NCI-H524 treated with DMSO at 0.1 percent for 48 hours (cell line): ENCODE measurements at places on chromosomes 5 and 9.

GRCh38 chr9:3526997-3527940, 1.5 kb upstream of the RFX3 start:
- peak; percentile 21 for DNase-seq

GRCh38 chr5:116137544-116138378, 52.9 kb downstream of the COMMD10 start:
- DNase-seq = peak; percentile 25

- DNase-seq = no peak
Measured at GRCh38 chr9:137082925-137083290, 3.9 kb upstream of the MAN1B1 start.

GRCh38 chr5:93573354-93574351, 7.4 kb downstream of the NR2F1-AS1 start:
- DNase-seq = peak; percentile 38

DNA sequence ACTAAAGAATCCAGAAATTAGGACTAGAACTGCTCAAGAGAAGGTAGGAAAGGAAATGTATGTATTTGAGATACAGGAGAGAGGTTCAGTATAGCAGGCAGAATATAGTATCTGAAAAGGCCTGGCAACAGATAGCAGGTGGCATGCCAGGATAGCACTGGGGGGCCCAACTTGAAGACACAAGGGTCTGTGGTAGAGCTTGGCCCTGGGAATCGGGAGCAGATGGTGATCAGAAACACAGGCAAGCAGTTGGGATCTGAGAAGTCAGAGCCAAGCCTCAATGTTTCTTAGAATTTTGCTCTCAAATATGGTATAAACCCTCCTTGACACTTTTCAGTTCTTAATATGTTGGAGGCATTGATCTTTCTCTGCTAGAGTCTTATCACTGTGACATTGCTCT, 499.8 kb upstream of the CD180 start:
- no peak for DNase-seq

GRCh38 chr5:172079876-172080275, 73.4 kb upstream of the FBXW11 start:
- DNase-seq = no peak

- no peak for DNase-seq
Measured at GRCh38 chr5:175717837-175718236, 60.0 kb downstream of the HRH2 start.

DNA sequence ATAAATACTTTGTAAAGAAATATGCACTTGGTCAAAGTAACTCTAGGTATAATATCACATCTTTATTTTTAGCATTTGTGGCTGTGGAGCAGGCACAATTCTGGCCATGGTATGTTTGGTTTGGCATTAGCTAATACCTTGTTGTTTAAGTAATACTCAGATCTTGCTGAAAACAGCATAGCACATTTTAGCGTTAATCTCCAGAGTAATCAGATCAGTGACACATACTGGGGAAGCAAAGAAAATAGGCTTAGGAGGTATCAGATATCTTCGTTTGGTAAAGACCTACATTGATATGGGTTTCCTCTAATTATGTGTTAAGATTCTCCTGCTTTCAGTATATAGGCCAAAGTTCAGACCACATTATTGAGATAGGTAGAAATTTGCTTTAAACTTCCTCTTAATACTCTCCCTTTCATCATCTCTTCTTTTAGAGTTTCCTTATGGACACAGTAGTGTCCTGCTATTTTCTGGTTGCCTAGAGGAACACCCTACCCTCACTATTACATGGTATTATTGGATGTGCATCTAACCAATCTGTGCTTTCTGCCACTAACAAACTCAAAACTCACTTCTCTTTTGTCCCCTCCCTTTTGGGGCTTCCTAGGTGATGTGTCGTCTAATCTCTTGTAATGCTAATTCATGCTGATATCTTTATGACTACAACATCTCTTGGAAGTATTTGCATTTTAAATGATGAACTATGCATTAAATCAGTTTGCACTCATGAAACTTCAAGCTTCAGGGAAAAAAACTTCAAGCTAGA, 437.3 kb upstream of the ADAMTSL1 start:
- DNase-seq = no peak

GRCh38 chr5:94180761-94181160, 437.6 kb downstream of the KIAA0825 start:
- no peak for DNase-seq

DNA sequence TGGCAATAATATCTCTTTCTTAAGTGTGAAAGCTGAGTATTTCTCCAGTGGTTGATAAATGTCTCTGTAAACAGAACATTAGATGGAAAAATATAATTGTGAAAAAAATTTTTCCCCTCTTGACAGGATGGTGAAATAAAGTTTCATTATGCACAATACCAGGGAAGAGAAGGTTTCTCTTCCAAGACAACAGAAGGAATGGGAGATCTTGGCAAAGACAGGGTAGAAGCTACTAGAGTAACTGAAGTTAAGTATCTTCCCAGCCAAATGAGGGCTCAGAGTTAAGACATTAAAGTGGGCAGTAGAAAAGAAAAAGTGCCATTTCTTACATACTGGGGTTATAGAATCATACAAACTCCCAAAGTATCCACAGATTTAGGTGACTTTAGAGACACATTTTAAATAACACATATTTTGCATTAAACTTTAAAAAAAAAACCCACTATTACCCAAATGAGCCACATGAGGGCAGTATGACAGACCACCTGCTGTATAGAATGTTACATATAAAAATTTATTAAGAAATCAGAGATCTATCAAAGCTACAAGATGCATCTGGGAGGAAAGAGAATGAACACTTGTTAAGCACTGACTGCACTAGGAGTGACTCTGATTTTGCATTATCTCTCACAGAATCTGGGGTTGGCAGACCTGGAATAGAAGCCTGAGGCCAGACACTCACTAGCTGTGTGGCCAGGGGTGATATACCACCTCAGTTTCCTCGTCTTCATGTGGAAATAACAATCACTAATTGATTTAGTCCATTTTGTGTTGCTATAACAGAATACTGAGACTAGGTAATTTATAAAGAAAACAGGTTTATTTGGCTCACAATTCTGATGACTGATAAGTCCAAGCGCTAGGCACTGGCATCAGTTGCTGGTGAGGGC, 98.5 kb downstream of the ARSB start:
- DNase-seq = no peak

DNA sequence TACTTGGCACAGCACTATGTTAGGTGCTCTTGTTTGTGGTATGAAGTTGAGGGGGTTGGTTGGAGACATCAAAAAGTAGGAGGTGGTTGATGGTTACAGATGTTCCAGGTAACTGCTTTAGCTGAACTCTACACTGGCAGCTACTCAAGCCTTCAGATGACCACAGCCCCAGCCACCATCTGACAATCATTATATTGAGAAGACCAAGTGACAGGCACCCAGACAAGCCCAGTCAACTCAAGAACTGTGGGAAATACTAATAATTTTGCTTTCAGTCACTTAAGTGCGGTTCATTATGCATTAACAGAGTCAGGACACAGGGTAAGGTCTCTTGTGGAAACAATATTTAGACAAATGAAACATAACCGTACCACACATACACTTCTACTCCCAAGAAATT, 38.9 kb upstream of the SLIT3 start:
- DNase-seq = no peak

GRCh38 chr5:53030893-53031292, 41.7 kb downstream of the ITGA2 start:
- DNase-seq = no peak

- DNase-seq = peak; percentile 54
Measured at GRCh38 chr5:120465436-120465961, 1.4 kb downstream of the PRR16 start.

DNA sequence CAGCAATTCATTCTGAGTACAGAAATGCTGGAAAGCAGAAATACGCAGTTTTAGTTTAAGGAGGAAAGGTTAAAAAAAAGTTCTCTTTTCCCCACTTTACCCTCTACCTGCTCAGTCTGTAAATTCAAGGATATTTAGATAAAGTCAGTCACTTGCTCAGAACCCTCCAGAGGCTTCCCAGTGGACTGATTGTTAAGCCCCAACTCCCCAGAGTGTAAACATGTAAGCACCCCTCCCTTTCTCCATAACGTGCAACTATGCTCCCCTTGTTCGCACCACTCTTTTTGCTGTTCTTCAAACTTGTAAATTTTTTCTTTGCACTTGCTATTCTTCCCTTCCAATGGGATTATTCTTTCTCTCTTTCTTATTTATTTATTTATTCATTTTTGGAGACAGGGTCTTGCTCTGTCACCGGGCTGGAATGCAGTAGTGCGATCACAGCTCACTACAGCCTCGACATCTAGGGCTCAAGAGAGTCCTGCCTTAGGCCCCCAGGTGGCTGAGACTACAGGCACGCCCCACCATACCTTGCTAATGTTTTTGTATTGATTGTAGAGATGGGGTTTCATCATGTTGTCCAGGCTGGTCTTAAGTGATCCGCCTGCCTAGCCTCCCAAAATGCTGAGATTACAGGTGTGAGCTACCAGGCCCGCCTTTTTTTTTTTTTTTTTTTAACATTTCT, 32.5 kb upstream of the ERBIN start:
- DNase-seq = no peak

DNA sequence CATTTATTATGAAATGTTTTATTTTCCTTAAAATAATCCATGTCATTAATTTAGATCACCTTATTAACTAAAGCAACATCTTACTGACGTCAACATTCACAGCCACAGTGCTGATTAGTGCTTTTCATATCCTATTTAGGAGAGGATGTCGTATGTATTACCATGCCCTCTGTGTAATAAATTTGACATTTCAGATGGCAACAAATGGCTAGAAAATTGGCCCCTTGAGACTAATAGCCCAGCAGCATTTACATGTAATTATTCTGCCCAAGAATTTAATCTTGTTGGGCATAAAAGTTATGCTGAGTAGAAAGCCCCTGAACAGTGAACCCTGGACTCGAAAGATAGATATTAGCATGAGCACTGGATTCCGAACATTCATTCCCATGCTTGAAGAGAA, 391.2 kb downstream of the PRELID2 start:
- no peak for DNase-seq

DNA sequence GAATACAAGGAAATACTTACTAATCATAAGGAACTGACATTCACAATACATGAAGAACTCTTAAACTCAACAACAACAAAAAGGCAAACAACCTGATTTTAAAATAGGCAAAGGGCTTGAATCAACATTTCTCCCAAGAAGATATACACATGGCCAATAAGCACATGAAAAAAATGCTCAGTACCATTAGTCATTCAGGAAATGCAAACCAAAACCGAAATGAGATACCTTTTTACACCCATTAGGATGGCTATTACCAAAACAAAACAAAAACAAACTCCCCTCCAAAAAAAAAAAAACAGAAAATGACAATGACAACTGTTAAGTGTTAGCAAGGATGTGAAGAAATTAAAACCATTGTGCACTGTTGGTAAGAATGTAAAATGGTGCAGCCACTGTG, 104.1 kb upstream of the ZNF462 start:
- DNase-seq = no peak

DNA sequence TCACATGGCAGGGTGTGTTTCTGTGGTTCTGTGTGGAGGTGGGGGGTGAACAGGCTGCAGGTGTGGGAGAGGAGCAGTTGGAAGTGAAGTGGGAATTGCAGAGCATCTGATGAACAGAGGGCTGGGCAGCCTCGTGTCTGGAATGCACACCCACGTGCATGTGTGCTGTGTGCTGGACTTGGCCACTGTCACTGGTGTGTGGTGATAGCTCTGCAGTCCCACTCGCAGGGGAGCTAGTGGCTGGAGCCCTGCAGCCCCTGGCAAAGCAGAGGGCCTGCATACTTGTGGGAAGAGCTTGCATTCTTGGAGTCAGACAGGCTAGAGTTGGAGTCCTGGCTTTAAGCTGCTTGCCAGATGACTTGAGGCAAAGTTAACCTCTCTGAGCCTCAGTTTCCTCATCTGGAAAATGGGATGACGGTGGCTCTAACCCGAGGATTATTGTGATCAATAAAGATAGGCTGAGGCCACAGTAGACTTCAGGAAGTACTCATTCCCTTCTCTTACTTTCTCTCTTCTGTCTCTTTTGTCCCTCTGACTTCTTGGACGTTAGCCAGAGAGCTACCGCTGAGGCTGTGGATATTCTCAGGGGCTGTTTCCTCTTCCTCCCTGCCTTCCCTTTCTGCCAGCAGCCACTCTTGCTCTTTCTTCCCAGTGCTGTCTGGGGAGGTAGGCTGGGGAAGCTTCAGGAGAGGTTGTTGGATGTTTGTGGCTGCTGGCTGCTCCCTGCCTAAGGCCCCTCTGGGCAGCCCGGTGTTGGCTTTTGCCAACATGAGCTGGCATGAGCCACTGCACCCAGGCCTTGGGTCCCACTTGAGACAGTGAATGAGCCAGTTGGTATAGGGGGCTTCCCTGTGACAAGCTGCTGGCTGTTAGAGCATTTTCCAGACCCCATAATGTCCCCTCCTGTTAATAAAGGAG, 18.3 kb downstream of the PSAT1 start:
- DNase-seq = no peak

GRCh38 chr9:135324329-135324728, 155.3 kb upstream of the PPP1R26 start:
- no peak for DNase-seq

- no peak for DNase-seq
Measured at GRCh38 chr5:157599565-157599964, 24.0 kb upstream of the ADAM19 start.

- no peak for DNase-seq
Measured at GRCh38 chr9:125815568-125815967, 68.4 kb downstream of the PBX3 start.
